ENCODE measurements at places on chromosomes 1 and 21. TPM values are rescaled to one million over a fixed set of nuclear protein-coding genes. Genes with fewer than 3 reads are reported as not detected.

- H3K27me3 ChIP-seq = no peaks in the 10 kb centered on the region
- H3K36me3 ChIP-seq = 0 out of 2 replicates have a peak, but pooled peaks cover 5% of the 10 kb centered on the region
- no peak overlapping the region for H3K4me3 ChIP-seq
- H3K4me1 ChIP-seq = no peaks in the 10 kb centered on the region
These were observed 354.6 kb upstream of the ADGRL2 start for GRCh38 chr1:81446000-81446669.

GRCh38 chr1:79817031-79817560 is 810.6 kb upstream of the ADGRL4 start:
- H3K4me1 ChIP-seq = no peaks in the 10 kb centered on the region
- H3K4me3 ChIP-seq = no peak overlapping the region
- no peaks in the 10 kb centered on the region for H3K36me3 ChIP-seq
- no peak for DNase-seq

GRCh38 chr1:84347932-84348555 is 46.5 kb downstream of the SAMD13 start:
- no peak overlapping the region for H3K4me3 ChIP-seq
- H3K4me1 ChIP-seq = no peaks in the 10 kb centered on the region
- H3K27ac ChIP-seq = no peak overlapping the region
- DNase-seq = no peak
- H3K36me3 ChIP-seq = no peaks in the 10 kb centered on the region

Gene ALG6
- total RNA-seq = 21.4 TPM

GRCh38 chr1:160623227-160623633 is 23.6 kb downstream of the SLAMF1 start:
- H3K36me3 ChIP-seq = peaks cover 6% of the 10 kb centered on the region
- DNase-seq = no peak
- no peak overlapping the region for H3K4me3 ChIP-seq
- no peaks in the 10 kb centered on the region for H3K27me3 ChIP-seq
- no peak overlapping the region for H3K27ac ChIP-seq

GRCh38 chr1:111696330-111696729 is 42.9 kb downstream of the INKA2 start:
- H3K4me1 ChIP-seq = no peaks in the 10 kb centered on the region
- no peaks in the 10 kb centered on the region for H3K27me3 ChIP-seq
- DNase-seq = no peak

Gene DIRAS3
- not detected for total RNA-seq

Gene FYB2
- total RNA-seq = 0.33 TPM

- no peaks in the 10 kb centered on the region for H3K36me3 ChIP-seq
- H3K27me3 ChIP-seq = no peaks in the 10 kb centered on the region
- H3K4me3 ChIP-seq = no peak overlapping the region
- no peak overlapping the region for H3K27ac ChIP-seq
These were observed 37.8 kb upstream of the DOCK7 start for GRCh38 chr1:62726011-62726442.

Gene XKR8
- 17.2 TPM for total RNA-seq

Gene CCT8
- 356 TPM for total RNA-seq

GRCh38 chr1:65264197-65264929 is 45.0 kb upstream of the DNAJC6 start:
- peak; percentile 67 for DNase-seq
- peaks cover 3% of the 10 kb centered on the region for H3K4me1 ChIP-seq
- peak overlapping the region; percentile 84 for H3K4me3 ChIP-seq
- no peaks in the 10 kb centered on the region for H3K36me3 ChIP-seq
- H3K27me3 ChIP-seq = no peaks in the 10 kb centered on the region

Gene RGS4
- total RNA-seq = not detected

- no peak overlapping the region for H3K27ac ChIP-seq
- DNase-seq = no peak
- no peak overlapping the region for H3K4me3 ChIP-seq
- no peaks in the 10 kb centered on the region for H3K27me3 ChIP-seq
- H3K36me3 ChIP-seq = peaks cover 5% of the 10 kb centered on the region
These were observed 19.3 kb downstream of the TNFRSF1B start for GRCh38 chr1:12185918-12186678.

DNA sequence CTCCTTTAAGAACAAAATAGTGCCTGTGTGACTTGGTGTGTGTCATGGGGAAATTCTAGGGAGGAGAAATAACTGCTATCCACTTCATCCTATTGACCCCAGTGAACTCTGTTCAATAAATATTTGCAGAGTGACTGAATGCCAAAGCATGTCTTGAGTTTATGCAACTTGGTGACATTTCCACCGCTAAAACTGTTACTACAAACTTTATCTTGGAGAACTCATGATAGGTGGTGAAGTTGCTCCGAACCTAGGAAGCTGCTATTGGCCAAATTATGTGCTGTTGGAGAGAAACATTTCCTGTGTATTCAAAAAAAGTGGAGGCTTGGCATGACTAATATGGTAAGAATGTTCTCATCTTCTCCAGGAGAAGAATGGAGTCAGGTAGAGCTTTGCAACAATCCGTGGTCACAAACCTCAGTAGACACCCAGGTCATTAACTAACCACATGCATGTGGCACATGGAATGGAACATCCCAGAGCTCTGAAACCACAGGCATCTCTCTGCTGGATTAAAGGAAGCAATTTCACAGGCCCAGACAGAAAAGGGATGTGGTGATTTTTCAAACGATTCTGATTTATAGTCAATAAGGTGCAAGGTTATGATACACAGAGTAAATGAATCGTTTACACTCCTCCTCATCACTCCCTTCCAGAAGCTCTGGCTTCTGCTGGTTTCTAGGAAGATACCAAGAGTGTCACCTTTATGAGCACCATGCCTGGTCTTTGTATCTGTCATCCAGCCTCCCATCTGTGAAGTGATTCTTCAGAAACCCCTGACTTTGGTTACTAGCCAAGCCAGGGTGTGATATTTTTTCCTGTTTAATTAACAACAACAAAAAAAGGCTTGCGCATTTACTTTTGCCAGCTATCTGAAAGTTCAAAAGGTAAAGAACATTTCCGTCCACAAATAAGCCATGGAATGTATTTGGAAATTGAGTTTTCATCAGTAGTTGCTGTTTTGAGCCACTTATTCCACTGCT is 361.1 kb downstream of the TGFB2 start:
- no peaks in the 10 kb centered on the region for H3K27me3 ChIP-seq
- no peaks in the 10 kb centered on the region for H3K4me1 ChIP-seq
- no peaks in the 10 kb centered on the region for H3K36me3 ChIP-seq

Gene C1QA
- total RNA-seq = not detected

GRCh38 chr1:156616463-156616862 is 2.8 kb upstream of the HAPLN2 start:
- H3K4me3 ChIP-seq = no peak overlapping the region
- no peaks in the 10 kb centered on the region for H3K4me1 ChIP-seq
- H3K27me3 ChIP-seq = peaks cover 5% of the 10 kb centered on the region
- H3K27ac ChIP-seq = no peak overlapping the region
- DNase-seq = no peak

Gene LHX8
- total RNA-seq = not detected

DNA sequence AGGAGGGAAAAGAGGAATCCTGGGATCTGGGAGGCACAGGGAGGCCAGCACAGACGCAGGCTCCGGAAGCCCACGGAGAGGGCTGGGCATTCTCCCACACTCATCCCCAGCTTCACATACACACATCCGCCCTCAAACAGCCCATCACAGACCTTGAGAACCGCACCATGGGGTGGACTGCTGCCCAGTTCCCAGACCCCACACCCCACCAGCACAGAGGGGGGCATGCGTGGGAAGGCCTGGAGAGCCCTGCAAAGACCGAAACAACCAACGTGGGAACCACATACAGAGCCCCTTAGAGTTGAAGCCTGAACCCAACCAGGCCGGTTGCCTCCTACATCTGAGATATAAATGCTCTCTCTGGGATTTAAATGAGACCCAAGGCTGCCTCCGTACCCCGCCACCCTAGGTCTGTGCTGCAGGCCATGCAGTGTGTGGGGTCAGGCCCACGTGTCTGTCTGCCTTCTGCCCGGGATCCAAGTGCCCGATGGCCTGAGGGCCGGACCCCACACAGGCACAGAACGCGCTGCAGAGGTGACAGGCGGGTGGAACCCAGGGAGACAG is 126.2 kb upstream of the COL6A1 start:
- no peaks in the 10 kb centered on the region for H3K4me1 ChIP-seq
- DNase-seq = peak; percentile 23
- H3K36me3 ChIP-seq = no peaks in the 10 kb centered on the region
- no peak overlapping the region for H3K27ac ChIP-seq
- H3K27me3 ChIP-seq = no peaks in the 10 kb centered on the region

- no peaks in the 10 kb centered on the region for H3K4me1 ChIP-seq
- no peak for DNase-seq
- no peaks in the 10 kb centered on the region for H3K27me3 ChIP-seq
- H3K27ac ChIP-seq = no peak overlapping the region
- H3K4me3 ChIP-seq = no peak overlapping the region
These were observed 81.9 kb downstream of the FGGY start for GRCh38 chr1:59378621-59379370.

DNA sequence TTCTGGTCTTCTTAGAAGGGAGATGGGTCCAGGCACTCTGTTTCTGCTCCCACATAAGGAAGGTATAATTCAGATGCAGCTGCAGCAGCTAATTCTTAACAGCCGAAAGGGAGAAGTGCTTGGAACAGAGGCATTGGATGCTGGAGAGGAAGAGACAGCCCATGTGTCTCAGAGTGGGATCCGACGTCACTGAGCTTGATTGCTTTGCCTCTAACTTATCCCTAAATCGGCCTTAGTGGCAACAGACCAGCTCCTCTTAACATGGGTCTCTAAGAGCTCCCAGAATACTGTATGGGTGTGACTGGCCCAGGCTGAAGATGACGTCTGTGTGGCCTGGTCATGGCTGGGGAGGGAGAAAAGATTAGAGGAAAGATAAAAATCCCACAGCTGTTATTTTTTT is 40.7 kb upstream of the KCND3 start:
- H3K36me3 ChIP-seq = no peaks in the 10 kb centered on the region
- DNase-seq = no peak
- H3K27ac ChIP-seq = no peak overlapping the region
- no peaks in the 10 kb centered on the region for H3K27me3 ChIP-seq
- H3K4me1 ChIP-seq = no peaks in the 10 kb centered on the region

Gene OLIG2
- total RNA-seq = 2.0 TPM

DNA sequence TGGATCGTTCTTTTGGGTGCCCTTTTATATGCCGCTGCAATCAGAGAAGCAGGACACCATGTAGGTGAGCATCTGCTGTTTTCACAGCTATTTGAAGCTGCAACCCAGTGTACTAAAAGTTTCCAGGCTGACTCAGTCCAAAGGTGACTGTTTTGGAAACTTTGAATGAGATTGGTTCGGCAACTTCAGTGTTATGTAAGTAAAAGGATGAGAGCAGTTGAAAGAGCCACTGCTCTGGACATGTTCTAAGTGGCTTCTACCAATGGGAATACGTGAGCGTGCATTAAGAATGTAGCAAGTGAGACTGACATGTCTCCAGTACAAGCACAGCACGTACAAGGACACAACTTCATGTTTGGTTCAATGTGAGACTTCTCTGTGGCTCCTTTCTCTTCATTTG is 55.6 kb downstream of the DDR2 start:
- no peak overlapping the region for H3K27ac ChIP-seq
- H3K36me3 ChIP-seq = no peaks in the 10 kb centered on the region
- H3K4me1 ChIP-seq = peaks cover 4% of the 10 kb centered on the region
- no peak overlapping the region for H3K4me3 ChIP-seq
- DNase-seq = no peak
- H3K27me3 ChIP-seq = no peaks in the 10 kb centered on the region

Gene APCS
- total RNA-seq = not detected

- DNase-seq = peak; percentile 77
- H3K27me3 ChIP-seq = no peaks in the 10 kb centered on the region
- H3K4me3 ChIP-seq = no peak overlapping the region
- no peak overlapping the region for H3K27ac ChIP-seq
- H3K36me3 ChIP-seq = no peaks in the 10 kb centered on the region
These were observed 98.5 kb downstream of the DISC1 start for GRCh38 chr1:231724876-231725647.

- no peaks in the 10 kb centered on the region for H3K27me3 ChIP-seq
- peaks cover 5% of the 10 kb centered on the region for H3K36me3 ChIP-seq
- H3K4me3 ChIP-seq = no peak overlapping the region
These were observed 68.2 kb downstream of the ARHGEF16 start for GRCh38 chr1:3522564-3523265.

- H3K4me1 ChIP-seq = no peaks in the 10 kb centered on the region
- H3K27ac ChIP-seq = no peak overlapping the region
- H3K27me3 ChIP-seq = no peaks in the 10 kb centered on the region
- H3K36me3 ChIP-seq = no peaks in the 10 kb centered on the region
These were observed 108.1 kb upstream of the IVNS1ABP start for GRCh38 chr1:185425163-185425562.

Gene UBE4B
- total RNA-seq = 66.0 TPM

Gene TCEANC2
- total RNA-seq = 5.3 TPM

GRCh38 chr1:53550201-53550741 is 91.1 kb downstream of the DMRTB1 start:
- peaks cover 7% of the 10 kb centered on the region for H3K4me1 ChIP-seq
- no peak overlapping the region for H3K4me3 ChIP-seq
- H3K27ac ChIP-seq = no peak overlapping the region

Gene CHD1L
- total RNA-seq = 68.9 TPM

DNA sequence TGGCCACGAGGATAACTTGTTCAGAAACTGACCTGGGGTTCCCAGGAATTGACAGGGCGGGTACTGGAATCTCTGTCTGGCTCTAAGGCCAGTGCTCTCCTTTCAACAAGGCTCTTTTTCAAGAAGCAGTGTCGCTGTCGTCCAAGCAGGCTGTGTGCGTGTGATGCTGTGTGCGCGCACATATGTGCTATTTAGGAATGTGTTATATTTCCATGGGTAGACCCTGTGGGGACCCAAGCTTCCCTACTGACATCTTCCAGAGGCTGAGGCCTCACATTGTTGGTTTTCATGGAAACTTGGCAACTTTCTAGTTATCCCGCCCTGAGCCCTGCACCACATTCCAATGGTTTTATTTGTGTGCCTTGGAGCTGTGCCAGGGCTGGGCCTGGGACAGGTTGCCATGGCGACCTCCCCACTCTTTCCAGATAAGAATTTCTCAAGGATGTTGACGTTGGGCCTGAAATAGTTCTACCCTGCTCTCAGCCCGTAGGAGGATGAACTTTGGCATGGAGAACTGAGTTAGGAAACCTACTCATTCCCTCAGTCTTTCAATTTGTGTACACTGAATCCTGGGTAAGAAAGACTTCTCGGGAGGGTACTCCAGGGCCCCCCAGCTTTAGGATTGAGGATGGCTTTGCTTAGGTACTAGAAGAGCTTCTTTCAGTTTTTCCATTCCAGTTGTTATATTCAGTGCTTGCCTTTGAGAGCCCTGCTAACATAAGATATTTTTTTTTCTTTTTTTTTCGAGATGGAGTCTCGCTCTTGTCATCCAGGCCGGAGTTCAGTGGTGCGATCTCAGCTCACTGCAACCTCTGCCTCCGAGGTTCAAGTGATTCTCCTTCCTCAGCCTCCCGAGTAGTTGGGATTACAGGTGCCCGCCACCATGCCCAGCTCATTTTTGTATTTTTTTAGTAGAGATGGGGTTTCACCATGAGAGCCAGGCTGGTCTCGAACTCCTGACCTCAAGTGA is 38.8 kb upstream of the SRSF10 start:
- no peak overlapping the region for H3K4me3 ChIP-seq
- no peaks in the 10 kb centered on the region for H3K27me3 ChIP-seq
- H3K4me1 ChIP-seq = peaks cover 15% of the 10 kb centered on the region
- no peaks in the 10 kb centered on the region for H3K36me3 ChIP-seq
- H3K27ac ChIP-seq = no peak overlapping the region

Measured in H9 (cell line).